Karpas-422 (cell line): ENCODE measurements at places on chromosomes 1 and 21. TPM values are rescaled to one million over a fixed set of nuclear protein-coding genes. Genes with fewer than 3 reads are reported as not detected.

DNA sequence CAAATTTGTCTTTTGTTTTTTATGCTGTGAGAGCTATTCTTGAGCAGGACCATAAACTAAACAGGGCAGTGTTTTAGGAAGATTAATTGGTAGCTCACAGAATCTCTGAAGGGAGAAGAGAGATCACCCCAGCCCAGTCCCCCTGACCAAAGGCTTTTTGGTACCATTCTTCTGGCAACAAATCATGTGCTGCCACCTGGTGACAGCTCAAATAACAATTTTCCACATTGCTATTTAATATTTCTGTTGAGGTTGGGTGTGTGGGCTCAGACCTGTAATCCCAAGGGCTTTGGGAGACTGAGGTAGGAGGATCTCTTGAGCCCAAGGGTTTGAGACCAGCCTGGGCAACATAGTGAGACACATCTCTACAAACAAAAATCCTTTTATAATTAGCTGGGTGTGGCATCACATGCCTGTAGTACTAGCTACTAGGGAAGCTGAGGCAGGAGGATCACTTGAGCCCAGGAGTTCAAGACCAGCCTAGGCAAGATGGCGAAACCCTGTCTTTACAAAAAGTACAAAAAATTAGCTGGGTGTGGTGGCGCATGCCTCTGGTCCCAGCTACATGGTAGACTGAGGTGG is 2.2 kb upstream of the TESK2 start:
- DNase-seq = peak; percentile 79

- DNase-seq = no peak
Observed at GRCh38 chr1:47774986-47775834, 222.0 kb downstream of the TRABD2B start.

DNA sequence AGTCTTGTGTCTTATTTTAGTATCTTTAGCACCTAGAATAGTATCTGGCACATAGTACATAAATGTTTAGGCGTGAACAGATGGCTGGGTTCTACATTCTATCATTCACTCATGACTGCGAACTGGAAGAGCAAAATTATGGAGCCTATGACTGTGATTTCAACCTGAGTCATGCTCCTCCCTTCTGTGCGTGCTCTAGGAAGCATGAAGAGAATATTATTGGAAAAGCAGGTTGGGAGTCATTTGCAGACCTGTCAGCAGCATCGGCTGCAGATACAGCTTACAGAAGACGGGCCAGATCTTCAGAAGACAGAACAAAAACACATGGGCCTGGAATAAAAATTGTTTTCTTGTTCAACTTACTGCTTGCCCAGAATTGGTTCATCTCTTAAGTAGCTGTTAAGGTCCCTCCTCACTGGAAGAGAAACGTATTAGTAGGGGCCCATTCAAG is 344.0 kb upstream of the USP24 start:
- DNase-seq = no peak

GRCh38 chr1:185112356-185112755 is 44.4 kb downstream of the TRMT1L start:
- DNase-seq = no peak

DNA sequence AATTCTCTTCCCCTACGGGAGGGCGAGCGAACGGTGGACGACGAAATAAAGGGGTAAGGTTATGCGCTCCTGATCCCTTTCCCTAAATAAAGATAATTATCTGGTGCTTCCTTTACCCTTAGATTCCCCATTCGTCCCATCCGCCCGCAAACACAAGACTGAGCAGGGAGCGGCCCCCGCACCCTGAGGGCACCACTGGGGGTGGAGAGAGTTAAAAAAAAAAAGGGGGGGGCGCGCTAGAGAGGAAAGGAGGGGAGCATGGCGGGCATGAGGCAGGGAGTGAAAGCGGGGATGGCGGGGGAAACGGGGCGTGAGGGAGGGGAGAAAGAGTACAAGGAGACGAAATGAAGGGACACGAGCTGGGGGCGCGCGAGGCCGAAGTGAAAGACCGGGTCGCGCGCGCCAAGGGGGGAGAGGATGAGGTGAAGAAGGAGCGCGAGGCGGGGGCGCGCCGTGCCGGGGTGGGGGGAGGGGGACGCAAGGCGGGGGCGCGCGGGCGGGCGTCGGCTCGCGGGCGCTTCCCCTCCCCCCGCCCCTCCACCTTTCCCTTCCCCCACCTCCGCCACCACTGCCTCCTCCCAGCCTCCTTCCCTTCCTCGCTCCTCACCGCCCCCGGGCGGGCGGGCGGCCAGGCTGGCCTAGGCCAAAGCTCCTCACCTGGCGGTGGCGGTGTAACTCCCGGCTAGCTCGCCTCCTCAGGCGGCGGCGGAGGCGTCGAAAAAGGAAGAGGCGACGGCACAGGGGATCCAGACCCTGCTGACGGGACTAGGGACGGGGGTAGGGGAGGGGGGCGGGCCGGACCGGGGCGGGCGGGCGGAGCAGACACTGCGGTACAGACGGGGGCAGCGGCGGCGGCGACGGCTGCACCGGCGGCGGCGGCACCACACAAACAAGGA is 448 bp downstream of the GATAD2B start:
- peak; percentile 93 for DNase-seq

Gene NUF2
- total RNA-seq = 44.6 and 91.7 TPM in 2 replicates

Gene ANGPTL7
- total RNA-seq = not detected in 2 replicates
